Vein endothelial cell (primary cell): ENCODE measurements at places on chromosomes 16 and 17. TPM values are rescaled to one million over a fixed set of nuclear protein-coding genes. Genes with fewer than 3 reads are reported as not detected.

Gene TSNAXIP1
- total RNA-seq, result 0.33 and 0.67 TPM in 2 replicates

Gene SNAI3
- 0.19 and 0.33 TPM in 2 replicates for total RNA-seq

Gene TPSAB1
- not detected in 2 replicates for total RNA-seq

Gene SLFN14
- under 0.01 TPM in 1 of 2 replicates, not detected in the other for total RNA-seq

Gene MSLN
- total RNA-seq, result not detected in 2 replicates

Gene OR4D1
- not detected in 2 replicates for total RNA-seq
